ENCODE measurements at places on chromosomes 11 and 22.

DNA sequence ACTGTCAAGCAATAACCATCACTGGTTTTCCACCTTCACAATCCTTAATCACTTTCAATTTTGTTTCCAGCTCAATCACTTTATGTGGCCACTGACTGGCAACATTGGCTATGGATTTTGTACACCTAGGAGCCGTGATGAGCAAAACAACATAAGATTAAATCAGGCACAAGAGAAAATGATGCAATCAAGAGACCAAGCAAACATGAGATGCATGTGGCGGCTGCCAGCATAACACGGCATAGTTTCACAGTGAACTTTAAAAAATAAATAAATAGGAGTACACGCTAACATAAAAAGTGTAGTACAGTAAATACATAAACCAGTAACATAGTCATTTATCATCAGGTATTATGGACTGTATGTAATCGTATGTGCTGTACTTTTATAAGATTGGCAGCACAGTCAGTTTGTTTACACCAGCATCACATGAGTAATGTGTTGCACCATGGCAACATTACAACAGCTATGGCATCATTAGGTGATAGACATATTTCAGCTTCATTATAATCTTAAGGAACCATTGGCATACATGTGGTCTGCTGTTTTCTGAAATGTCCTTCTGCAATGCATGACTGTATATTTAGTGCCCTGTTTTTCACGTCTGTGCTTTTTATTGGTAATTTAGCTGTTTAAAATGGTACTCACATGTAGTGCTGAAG is 83.3 kb upstream of the PRDM11 start:
- no peak for DNase-seq

DNA sequence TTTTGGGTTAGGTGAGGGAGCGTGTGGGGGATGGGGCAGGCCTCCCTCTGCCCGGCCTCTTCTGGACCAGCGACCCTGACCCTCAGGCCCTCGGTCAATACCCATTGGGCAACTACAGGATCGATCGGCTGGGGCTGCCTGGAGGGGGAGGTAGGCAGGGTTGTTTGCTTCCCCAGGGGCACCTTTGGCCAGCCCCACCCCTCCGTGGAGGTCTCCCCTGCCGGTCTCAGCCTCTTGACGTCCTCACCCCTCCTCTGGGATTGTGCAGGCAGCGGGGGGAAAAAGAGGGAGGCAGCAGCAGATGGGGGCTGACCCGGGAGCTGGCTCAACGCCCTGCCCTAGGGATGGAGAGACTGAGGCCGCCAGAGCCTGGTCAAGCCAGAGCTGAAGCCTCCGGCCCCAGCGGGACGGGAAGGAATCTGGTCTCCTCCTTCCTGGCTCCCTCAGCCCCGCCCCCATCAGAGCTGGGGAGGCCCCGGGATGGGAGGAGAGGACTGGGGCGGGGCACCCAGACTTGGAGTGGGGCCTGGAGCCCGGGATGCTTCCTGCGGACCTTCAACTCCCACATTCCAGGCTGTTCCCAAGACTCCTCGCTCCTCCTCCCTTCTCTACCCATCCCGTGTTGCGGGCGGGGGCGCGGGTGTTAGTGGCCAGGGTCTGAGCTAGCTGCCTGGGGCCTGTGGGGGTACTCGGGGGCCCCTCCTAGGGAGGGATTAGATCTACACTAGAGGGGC is 14.4 kb upstream of the CDC42EP1 start:
- DNase-seq: no peak

DNA sequence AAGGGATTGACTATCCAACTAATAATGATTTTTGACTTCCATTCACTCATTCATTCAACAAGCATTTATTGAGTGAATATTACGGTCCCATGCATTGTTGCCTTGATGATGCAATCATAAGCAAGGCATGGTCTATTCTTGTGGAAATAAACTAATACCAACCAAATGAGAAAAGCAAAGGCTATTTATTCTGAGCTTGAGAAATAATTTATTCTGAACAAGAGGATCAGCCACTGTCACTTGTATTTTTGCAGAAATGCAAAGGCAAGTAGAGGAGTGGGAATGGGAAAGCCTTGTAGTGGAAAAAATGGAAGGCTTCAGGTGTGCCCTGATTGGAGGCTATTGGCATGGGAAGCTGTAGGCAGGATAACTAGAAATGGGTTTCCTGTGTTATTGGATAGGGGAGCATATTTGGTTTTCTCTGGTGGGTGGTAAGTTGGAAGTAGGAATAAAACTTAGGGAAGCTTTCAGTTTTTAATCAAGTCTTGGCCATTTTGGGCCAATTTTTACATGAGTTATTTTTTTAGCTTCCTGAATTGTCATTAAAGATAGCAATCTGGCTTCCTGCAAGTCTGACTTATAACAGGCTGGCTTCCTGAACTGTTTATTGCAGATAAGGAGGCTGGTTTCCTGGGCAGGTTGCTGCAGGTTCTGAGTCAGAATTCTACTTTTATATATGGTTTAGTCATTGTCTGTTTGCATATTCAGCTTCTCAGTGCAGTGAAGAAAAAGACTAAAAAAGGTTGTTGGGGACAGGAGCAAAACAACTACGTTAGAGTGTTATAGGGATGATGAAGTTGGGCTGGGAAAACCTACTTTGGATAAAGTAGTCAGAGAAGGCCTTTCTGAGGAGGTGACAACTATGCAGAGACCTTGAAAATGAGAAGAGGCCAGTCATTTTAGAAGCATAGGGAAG is 106.7 kb downstream of the APIP start:
- DNase-seq: no peak

GRCh38 chr11:64241491-64242374 is 838 bp downstream of the FKBP2 start:
- DNase-seq: no peak

DNA sequence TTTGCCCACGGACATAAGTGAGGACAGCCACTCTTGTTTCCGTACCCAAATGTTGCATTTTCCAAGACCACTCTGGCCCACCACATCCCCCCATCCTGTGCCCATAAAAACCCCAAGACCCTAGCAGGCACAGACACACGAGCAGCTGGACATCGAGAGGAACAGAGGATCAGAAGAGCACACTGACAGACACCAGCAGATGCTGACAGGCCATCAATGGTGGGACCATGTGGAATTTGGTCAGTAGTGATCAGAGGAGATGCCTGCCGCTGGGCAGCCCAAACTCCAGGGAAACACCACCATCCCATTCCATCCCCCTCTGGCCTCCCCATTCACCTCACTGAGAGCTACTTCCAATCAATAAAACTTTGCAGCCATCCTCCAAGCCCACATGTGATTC is 87.0 kb downstream of the DLG2 start:
- DNase-seq: no peak

DNA sequence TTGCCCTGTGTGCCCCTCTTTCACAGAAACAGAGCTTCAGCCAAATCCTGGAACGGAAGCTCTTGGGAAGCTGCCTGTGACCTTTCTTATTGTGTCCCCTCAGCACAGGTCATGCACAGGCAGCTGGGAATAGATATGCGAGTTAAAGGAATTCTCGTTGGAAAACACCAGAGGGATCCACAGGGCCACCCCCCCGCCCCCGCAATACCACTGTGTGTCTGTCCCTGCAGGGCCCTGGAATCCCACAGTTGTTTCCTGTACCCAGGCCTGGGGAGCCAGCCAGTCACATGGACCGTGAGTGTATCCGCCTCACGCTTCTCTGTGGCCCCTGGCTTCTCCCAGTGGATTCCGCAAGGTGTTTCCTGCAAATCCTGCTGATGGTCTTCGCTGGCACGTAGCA is 29.0 kb downstream of the TIMP3 start:
- no peak for DNase-seq

DNA sequence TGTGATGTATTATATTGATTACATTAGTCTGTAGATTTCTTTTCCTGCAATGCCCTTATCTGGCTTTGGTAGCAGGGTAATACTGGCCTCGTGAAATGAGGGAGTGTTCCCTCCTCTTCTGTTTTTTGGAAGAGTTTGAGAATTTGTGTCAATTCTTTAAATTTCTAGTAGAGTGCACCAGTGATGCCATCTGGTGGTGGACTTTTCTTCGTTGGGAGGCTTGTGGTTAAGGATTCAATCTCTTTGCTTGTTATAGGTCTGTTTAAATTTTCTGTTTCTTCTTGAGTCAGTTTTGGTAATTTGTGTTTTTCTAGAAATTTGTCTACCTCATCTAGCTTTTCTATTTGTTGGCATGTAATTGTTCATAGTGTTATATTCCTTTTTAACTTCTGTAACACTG is 18.9 kb downstream of the SHANK3 start:
- no peak for DNase-seq

DNA sequence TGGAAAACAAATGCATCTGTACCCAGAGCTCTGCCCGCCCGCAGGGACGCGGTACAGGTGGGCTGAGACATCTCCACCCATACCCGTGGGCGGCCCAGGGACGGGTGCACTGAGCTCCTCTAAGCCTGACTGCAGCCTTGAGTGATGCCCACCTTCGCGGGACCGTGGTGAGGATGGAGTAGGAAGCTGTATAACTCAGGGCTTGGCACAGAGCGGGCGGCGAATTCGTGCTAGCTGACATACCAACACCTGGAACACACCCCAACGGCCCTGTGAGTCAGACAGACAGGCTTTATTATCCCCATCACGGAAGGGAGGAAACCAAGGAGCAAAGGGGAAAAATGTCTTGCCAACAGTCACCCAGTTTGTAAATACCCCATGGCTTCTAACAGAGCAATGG is 61.9 kb downstream of the SMCO4 start:
- DNase-seq: no peak

DNA sequence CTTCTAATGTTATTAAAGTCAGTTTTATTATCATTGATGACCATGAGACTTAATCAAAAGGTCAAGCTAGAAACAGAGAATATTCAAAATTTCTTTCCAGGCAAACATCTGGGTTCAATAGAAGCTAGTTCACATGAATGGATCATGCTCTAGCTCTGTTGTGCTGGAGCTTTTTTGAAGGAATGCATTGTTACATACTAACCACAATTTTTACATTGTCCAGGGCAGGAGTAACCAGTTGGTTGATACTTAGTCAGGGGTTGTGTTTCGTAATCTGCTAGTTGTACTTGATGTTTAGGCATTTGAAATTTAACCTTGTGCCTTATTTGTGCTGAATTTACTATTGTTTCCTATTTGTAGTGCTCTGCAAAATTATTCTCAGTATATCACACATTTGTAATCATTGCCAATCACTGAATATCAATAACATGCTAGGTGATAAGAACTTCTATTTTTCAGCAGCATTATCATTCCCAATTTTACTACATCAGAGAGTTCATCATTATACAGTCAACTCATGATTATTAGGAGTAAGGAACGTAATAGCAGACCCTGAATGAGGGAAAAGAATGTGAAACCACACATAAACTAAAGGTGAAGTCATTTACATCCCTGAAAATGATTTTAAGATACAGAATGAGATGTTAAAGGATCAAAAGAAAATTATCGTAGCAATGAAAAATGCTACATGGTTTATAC is 23.2 kb downstream of the NF2 start:
- DNase-seq: no peak

DNA sequence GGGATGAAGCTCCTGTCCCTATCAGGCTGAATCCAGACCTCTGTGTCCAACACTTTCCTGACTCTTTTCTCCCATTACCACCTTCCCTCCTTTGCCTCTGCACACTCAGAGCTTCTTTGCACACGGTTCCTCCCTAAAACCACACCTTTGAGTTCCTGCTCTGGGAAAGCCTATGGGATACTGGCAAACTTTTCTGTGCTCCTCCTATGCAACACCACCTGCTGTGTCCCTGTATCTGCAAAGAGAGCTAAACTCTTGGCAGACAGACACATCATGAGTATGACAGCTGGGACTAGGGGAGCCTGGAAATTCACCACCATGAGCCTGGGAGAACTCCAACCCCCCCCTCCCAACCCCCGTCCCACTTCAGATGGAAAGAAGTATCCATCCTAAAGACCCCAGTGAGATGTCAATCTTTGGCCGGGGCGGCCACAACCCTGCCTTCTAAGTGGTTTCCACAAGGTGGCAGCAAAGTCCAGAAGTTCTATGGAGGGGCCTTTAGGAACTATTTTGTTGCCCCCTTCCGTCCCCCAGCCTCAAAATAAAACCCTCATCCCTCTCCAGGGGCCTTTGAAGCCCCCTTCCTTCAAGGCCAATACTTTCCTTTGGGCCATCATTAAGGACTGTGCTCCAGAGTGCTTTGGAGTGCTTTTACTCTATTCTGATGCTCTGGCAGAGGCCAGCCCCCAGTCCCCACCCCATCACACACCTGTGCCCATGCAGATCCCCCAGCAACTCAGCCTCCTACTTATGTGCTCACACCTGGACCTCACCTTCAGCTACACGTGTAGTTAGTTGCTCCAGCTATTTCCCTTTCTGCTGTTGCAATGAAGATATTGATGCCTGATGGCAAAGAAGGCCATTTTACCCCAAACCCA is 19.4 kb downstream of the HTR3A start:
- no peak for DNase-seq

DNA sequence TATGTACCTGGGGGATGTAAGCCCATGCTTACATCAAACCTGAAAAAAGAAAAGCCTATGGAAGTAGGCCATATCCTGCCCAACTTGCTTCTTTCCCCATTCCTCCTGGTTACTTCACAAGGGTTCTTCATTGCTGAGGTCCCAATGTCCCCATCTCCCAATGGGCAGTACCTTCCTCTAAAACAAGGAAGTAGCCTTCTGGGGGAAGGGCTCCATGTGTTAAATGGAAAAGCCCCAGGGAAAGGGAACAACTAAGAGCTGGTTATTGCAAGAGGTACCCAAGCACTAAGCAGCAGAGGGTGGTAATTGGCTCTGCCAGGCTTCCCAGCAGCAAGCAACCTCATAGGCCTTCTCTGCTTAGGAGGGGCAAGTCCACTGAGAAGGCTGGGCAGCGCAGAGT is 11.3 kb downstream of the TMEM216 start:
- DNase-seq: no peak

GRCh38 chr11:100731471-100731870 is 44.4 kb downstream of the ARHGAP42 start:
- no peak for DNase-seq

GRCh38 chr11:75740681-75741080 is 23.0 kb downstream of the MOGAT2 start:
- no peak for DNase-seq

DNA sequence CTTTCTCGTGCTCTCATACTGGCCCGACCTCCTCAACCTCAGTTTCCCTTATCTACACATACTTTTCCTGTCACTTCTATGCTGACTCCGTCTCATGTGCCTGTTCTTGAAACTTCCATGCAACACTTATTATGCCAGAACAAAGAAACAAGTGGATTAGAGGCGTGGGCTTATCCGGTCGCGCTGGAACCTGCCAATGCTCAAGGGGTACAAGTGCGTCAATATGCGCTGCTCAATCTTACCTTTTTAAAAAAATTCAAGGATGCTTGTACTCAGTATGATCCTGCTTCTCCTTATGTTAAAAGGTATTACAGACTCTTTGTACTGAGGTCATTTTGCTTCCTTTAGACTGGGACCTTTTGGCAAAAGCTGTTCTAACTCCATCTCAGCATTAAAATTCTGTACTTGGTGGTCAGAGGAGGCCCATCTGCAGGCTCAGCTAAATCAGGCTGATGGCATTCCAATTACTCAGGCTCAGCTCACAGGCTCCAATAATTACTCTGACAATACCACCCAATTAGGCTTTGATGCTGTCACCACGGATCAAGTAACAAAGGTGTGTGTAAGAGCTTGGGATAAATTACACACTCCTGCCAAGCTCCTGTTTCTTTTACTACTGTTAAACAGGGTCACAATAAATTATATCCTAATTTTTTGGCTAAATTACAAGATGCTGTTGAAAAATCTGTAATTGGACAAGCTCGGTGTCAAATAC is 26.3 kb upstream of the ALDH3B2 start:
- no peak for DNase-seq
